ENCODE measurements at places on chromosomes 3 and 15.

DNA sequence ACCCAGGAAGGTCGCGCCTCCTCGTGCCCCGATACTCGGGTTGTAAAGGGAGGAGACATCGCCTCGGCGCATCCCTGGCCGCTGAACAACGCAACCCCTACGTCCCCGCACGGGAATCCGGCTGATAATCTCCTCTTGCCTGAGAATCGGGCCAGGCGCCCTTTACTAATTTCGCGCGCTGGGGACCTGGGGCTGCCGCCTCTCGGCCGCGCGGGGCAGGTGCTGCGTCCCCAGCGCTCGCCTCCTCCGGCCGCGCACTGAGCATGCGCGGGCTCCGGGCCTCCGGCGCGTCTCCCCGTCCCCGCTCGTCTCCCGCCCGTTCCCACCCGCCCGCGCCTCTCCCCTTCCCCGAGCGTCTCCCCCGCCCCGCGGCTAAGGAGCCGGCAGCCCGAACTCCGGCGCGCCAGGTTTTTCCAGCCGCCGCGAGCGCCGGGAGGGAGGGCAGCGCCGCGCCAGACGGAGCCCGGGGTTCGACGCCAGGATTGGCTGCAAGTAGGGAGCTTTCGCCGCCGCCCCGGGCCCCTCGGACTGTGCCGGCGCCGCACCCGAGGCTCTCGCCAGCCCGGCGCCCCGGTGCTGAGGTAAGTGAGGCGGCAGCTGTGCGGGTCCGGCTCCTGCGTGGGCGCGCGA is at the start of gene CNTN4:
Gene CNTN4 (plus strand): TSS at position 469 of the 630 bp plus-strand sequence.
- DNase-seq, result peak; percentile 93

DNA sequence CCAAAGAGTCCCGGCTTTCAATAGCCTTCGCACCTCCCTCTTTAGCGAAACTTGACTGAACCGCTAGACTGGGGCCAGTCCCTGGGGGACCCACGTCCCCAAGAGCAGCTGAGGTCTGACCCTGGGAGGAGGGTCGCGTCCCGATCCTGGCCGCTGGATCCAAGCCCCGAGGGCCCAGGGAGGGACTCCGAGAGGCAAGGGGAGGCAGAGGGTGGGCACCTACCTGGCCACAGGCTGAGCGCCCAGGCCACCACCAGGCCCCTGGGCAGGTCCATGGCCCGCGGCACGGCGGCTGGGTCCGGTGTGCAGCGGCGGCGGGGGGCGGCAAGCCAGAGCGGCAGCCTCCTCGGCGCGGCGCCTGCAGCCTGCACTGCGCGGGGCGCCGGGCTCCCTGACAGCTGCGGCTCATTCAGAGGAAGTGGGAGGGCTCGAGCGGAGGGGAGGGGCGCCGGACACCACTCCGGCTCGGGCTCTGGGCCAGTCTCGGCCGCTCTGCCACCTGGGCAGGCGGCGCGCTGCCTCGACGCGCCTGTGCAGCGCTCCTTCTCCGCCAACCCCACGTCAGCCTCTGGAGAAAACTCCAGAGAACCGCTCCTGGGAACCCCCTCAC is at the start of gene ITGA11:
Gene ITGA11 (minus strand): TSS at position 372 of the 610 bp plus-strand sequence. CDS start 97 bp downstream, at position 275.
- DNase-seq, result peak; percentile 65

DNA sequence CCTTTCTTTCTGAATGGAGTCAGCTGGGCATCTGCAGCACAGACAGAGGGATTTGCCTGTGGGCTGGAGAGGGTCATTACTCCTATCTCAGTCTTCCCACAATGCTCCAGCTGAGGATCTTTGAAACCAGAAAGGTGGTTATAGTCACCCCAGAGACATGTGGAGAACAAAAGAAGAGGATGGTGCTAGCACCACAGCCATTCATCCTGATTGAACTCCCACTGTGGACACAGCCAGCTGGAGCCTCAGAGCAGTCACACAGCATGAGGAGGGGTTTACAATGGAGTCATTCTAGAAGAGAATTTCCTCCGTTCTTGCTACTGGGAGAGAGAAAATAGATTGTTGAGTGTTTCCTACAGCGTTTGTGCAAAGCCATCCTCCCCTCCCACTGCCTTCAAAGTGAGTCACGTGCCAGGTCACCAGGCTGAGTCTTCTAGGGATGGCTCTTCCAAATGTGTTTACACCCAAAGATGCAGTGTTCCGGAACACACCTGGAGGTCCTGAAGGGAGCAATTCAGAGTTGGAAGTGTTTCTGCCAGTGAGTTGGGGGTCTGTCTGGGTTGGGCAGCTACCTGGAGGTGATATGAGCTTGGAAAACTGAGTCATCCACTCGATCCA is 18.9 kb upstream of the GREM1 start:
- no peak for DNase-seq

DNA sequence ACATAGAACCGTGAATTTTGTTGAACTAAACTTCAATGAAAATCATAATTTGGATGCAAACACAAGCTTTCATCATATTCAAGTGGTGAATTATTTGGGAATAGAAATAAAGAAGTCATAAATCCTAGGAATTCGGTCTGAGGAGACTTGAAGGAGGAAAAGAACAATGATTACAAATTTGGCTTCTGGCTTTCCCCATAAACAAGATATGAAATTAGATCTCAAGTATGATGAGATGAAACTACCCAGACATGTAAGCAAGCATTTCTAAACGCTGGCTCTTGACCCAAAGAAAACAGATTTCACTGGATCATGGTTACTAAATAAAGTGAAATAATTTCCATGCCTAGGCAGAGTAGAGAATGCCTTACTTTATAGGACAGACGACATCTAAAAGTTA is 146.9 kb upstream of the LRTM1 start:
- DNase-seq, result no peak

- no peak for DNase-seq
Observed at GRCh38 chr3:69740103-69741021, 1.1 kb downstream of the MITF start.

DNA sequence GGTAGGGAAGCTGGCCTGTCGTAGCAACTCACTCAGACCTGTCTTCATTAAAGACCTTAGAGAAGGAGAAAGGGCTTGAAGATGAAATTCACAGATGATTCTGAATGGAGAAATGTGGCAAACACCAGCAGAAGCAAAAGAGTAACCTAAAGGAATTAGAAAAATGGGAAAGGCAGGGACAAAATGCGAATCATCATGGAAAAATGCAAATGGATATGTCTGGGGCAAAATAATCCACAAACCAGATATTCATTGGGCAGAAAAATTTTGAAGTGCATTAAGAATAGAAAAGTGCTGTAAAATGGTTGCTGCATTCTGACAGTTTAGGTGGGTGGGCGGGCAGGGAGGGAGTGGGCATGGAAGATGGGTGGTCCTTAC is 156.9 kb upstream of the RASGRP1 start:
- DNase-seq, result no peak

- DNase-seq, result no peak
Observed at GRCh38 chr3:80994085-80994665, 767.3 kb downstream of the GBE1 start.

GRCh38 chr3:30042274-30042859 is 564.0 kb upstream of the TGFBR2 start:
- peak; percentile 72 for DNase-seq

GRCh38 chr15:39579487-39580116 is 1.3 kb upstream of the THBS1 start:
- peak; percentile 63 for DNase-seq
